CD4-positive, alpha-beta T cell treated with Interleukin-1 beta for 1 hour (primary cell): ENCODE measurements at places on chromosomes 3 and 15.

DNA sequence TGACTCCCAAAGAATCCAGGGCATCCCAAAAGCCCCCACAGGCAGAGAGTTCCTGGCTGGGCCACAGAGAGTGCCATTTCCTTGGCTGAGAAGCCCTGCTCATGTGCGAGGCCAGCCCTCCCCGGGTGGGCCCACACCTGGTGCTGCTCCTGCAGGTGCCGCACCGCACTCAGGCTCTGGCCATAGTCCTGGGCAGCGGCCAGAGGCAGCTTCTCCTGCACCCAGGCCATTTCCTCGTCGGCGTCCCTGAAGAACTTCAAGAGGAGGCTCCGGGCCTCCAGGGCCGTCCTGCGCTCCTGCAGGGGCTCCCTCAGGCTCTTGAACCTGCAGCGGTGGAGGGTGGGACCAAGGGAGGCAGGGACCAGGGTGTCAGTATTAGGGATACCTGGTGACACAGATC is 18.1 kb downstream of the PLA2G4B start:
- DNase-seq = no peak

DNA sequence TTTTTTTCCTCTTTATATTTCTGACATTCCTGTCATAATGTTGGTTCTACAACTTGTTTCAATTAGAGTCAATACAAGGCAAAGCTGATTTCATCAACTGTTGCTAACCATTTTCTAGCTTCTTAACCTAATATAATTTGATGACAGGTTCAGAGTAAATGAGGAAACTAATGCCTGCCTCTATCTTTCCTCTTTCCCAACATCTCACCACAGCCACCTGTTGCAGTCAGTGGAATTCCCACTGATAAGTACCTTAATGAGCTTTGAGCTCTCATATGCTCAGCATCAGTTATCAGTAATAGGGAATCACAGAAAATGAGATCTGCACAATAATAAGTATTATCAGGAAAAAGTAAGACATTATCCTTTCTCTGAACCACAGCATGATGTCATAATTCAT is 241.9 kb downstream of the MEIS2 start:
- no peak for DNase-seq

DNA sequence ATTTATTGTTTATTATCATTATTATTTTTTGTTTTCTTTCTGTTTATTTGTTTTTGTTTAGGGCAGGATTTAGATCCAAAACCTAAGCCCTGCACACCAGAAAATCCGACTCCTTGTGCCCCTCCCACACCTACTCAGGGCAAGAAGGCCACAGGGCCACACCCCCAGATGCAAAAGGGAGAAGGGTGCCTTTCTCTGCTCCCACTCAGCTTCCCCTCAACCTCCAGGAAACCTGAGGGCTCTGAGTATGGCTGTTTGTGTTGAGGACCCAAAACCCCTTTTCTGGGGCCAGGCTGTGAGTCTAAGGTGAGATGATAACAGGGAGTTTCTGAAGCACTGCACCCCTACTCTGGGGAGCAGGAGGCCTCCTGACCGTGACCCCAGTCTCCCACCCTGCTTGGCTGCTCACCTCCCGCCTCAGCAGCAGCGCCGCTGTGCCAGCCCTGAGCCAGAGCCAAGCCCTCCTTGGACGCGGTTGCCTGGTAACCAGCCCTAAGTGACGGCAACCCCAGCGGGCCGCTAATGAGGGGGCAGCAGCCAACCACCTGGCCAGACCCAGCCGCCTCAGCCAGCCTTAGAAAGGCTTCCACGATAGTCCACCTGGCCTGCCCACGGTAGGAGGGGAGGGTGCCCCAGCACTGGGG is 6.4 kb upstream of the C15orf39 start:
- DNase-seq = no peak

DNA sequence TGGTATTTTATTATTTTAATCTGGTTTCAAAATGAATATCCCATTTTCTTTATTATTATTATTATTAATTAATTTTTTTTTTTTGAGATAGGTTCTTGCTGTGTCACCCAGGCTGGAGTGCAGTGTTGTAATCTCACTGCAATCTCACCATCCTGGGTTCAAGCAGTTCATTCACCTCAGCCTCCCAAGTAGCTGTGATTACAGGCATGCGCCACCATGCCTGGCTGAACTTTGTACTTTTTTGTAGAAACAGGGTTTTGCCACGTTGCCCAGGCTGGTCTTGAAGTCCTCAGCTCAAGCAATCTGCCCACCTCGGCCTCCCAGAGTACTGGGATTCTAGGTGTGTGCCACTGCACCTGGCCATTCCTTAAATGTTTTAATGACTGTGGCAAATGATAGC is 28.6 kb downstream of the DAG1 start:
- no peak for DNase-seq

DNA sequence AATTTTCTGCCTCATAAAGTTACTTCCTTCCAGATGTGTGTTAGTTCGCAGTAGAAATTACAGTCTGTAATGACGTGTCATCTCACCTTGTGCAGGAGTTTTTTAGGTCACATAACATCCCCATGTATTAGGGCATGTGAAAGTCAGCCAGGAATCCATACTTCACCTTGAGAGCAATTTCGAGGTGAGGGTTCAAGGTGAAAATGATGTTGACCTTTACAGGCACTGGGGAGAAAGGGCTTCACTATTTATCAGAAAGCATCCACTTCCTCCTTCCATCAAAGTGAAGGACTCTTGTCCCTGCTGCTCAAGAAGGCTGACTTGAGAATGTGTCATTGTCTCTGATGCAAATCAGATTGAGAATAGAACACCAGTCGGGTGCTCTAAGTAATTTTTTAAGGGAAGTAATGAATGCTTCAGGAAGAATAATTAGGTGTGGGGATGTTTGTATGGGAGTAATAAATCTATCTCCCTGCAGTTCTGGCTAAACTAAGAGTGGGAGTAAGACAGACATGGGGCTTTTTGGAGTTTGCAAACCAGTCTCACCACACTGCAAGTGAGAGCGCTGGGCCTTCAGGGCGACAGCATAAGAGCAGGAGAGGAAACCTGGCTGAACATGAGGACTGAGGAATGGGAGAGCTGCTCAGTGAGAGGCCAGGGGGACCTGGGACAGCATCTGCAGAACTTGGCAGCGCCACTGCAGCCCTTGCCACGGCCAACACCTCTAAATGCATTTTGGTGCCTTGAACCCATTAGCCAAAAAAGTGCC is 85.9 kb upstream of the IL12A start:
- no peak for DNase-seq

GRCh38 chr3:194945508-194945907 is 259.8 kb downstream of the FAM43A start:
- DNase-seq = no peak

- no peak for DNase-seq
Observed at GRCh38 chr3:69113536-69113935, 8.9 kb downstream of the LMOD3 start.

GRCh38 chr3:61665987-61666386 is 104.6 kb downstream of the PTPRG start:
- no peak for DNase-seq

DNA sequence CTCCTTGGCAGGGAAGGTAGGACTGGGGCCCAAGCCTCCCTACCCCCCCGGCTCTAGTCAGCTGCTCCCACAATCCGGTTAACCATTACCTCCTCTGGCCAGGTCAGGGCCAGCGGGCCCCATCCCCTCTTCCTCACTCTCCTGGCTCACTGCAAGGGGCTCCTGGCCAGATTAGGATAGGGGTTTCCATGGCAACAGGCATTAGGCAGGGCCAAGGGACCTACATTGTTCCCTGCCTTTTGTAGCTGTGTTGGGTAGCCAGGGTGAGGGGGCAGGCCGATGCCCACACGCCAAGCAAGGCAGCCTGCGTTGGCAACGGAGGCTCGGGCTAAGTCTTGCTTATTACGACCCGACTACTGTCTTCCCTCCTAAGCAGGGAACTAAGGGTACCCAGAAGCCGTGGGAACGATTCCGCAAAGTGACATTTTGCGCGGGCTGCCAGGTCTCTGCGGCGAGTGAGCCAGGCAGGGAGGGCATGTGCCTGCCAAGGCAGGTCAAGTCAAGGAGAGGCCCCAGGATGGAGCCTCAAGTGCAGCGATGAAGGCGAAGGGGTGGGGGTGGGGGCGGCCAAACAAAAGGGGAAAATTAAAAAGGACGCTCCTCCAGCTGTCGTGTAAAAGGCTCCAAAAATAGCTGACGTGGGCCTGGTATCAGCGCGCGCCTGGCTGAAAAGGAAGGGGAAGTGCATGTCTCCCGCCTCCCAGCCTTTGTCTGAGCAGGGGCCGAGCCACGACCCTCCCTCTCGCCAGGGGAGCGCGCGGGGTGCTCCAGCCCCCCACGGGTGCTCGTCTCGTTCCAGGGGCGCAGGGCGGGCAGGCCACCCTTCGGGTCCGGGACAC is 919 bp downstream of the IDH2 start:
- peak; percentile 31 for DNase-seq

DNA sequence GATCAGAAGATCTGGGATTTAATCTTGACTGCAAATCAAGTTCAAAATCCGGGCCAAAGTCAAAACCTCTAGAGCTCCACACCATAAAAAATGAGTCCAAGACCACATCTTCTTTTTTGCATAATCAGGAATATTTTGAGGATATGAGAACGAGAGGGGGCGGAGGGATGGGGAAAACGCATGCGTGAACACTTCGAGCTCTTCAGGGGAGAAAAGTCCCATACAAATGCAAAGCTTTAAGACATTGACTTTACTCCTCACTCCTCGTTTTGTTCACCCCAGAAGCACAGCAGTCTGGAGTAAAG is 68.2 kb downstream of the SUMF1 start:
- DNase-seq = no peak

GRCh38 chr15:101489237-101489598 is 289 bp downstream of the PCSK6 start:
- no peak for DNase-seq

- DNase-seq = no peak
Observed at GRCh38 chr3:167469381-167469780, 4.5 kb downstream of the SERPINI2 start.

- no peak for DNase-seq
Observed at GRCh38 chr3:198062068-198062465, 102.0 kb downstream of the LMLN start.

- no peak for DNase-seq
Observed at GRCh38 chr15:62912808-62913207, 129.7 kb upstream of the TPM1 start.

DNA sequence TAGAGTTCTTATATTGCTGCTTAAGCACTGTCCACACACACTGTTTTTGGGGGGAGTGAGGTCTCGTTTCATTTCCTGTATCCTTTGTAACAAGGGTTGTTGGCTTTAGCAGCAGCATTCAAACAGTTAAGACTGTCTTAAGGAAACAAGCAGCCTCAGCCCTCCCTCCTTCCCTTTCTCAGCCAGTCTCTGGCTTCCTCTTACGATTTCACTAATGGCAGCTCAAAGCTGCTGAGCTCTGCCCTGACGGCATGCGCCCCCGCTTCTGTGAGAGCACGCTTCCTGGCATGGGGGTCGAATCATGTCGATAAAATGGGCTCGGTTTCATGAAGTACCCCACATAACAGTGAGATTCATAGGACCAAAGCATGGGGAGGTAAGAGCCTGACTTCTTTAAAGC is 105.0 kb downstream of the KLHL25 start:
- peak; percentile 78 for DNase-seq

GRCh38 chr3:129104051-129104450 is 17.6 kb downstream of the RAB43 start:
- no peak for DNase-seq

DNA sequence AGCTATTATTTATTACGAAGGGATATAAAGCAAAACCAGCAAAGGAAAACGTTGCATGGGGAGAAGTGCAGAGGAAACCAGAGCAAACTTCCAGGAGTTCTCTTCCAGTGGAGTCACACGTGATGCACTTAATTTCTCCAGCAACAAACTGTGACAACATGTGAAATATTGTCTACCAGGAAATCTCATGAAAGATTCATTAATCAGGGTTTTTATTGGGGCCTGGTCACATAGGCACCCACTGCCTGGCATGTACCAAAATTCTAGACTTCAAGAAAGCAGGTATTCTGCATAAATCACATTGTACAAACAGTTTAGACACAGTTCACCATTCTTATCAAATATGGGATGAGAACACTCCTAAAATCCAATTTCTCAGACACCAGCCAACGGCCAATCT is 5.4 kb upstream of the TFG start:
- no peak for DNase-seq

- no peak for DNase-seq
Observed at GRCh38 chr15:45111390-45112142, 2.4 kb downstream of the DUOX2 start.

DNA sequence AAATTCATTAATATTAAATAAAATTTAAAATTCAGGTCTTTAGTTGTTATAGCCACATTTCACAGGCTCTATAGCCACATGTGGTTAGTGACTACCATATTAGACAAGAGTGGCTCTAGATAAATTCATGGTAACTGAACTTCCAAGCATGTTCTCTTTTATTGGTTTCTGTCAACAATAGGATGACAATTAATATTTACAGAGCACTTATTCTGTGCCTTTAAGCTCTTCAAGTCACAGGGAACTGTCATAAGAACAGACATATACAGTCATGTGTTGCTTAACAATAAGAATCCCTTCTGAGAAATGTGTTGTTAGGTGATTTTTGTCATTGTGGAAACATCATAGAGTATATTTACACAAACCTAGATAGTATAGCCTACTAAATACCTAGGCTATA is 38.8 kb upstream of the SLC25A36 start:
- no peak for DNase-seq

GRCh38 chr3:195207056-195207455 is 63.9 kb downstream of the XXYLT1 start:
- DNase-seq = no peak

DNA sequence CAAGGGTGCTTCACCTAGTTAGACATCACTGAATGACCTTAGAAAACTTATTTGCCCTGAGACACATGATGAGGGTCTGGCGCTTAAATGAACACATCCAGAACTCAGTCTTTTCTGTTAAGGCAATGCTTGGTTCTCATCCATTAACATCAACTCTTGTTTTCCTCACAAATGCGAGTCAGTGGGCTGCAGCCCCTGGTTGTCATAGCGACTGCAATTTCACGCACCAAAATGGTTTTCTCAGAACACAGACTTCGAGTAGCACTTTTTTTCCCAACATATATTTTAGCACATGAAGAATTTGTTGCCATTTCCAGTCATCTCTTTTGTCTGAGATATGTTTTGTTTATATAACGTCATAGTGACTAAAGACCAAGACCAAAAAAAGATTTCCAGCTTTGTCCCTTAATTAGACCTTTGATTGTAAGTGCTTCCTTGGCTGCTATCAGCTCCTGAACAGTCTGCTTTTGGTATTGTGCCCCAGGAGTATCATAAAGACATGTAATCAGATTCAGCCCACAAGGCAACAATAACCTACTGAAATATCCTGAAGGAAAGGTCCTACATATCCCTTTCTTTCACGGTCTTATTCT is 68.5 kb downstream of the GPR176 start:
- DNase-seq = no peak

- DNase-seq = no peak
Observed at GRCh38 chr15:92480361-92480760, 86.7 kb downstream of the ST8SIA2 start.

- DNase-seq = no peak
Observed at GRCh38 chr15:27127815-27128570, 157.0 kb downstream of the GABRG3 start.

- DNase-seq = no peak
Observed at GRCh38 chr3:139482206-139482605, 5.9 kb upstream of the RBP2 start.
